GM20000 (cell line): ENCODE measurements at places on chromosomes 3 and 15.

- no peak for DNase-seq
These were observed 13.4 kb downstream of the MYL3 start for GRCh38 chr3:46849686-46850467.

DNA sequence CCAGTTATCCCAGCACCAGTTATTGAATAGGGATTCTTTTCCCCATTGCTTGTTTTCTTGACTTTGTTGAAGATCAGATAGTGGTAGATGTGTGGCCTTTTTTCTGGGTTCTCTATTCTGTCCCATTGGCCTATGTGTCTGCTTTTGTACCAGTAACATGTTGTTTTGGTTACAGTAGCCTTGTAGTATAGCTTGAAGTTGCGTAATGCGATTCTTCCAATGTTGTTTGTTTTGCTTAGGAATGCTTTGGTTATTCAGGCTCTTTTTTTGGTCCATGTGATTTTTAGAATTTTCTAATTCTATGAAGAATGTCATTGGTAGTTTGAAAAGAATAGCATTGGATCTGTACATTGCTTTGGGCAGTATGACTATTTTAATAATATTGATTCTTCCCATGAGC is 94.3 kb upstream of the CHMP2B start:
- DNase-seq, result no peak

- no peak for DNase-seq
These were observed 127.4 kb downstream of the B3GALNT1 start for GRCh38 chr3:160977773-160978172.

- DNase-seq, result no peak
These were observed 314.7 kb downstream of the LPP start for GRCh38 chr3:188468662-188469061.

- no peak for DNase-seq
These were observed 3.5 kb downstream of the PLA1A start for GRCh38 chr3:119601154-119601553.

GRCh38 chr3:153219146-153219545 is 57.1 kb downstream of the RAP2B start:
- DNase-seq, result no peak

GRCh38 chr3:25572336-25572735 is 92.4 kb downstream of the TOP2B start:
- DNase-seq, result no peak

- no peak for DNase-seq
These were observed 104.3 kb upstream of the FRMD4B start for GRCh38 chr3:69490235-69490634.

DNA sequence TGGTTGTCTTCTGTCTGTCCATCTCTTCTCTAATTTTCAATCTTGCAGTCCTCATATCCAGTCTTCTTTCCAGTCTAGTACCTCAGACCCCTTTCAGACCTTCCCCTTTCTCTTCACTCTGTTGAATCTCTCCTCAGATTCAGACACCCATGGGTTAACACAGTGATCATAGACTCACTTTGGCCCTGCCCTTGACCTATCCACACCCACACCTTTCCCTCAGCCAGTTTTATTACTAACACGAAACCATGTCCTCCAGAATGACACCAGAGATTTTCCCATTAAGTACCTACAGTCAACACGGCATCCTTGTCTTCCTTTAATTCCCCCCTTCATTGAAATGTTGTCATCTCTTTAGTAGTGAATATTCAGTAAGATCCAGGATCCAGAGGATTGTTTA is 74.5 kb upstream of the UBE2E2 start:
- no peak for DNase-seq

GRCh38 chr15:70250208-70251201 is 152.8 kb upstream of the TLE3 start:
- no peak for DNase-seq

- no peak for DNase-seq
These were observed 64.1 kb downstream of the BTD start for GRCh38 chr3:15665510-15666150.

- no peak for DNase-seq
These were observed 21.6 kb downstream of the SAMMSON start for GRCh38 chr3:70020906-70021660.

- no peak for DNase-seq
These were observed 36.3 kb upstream of the SNX4 start for GRCh38 chr3:125556314-125556713.

GRCh38 chr3:16801223-16801622 is 83.5 kb upstream of the PLCL2 start:
- DNase-seq, result no peak

GRCh38 chr15:77059786-77060361 is 11.0 kb downstream of the TSPAN3 start:
- no peak for DNase-seq

DNA sequence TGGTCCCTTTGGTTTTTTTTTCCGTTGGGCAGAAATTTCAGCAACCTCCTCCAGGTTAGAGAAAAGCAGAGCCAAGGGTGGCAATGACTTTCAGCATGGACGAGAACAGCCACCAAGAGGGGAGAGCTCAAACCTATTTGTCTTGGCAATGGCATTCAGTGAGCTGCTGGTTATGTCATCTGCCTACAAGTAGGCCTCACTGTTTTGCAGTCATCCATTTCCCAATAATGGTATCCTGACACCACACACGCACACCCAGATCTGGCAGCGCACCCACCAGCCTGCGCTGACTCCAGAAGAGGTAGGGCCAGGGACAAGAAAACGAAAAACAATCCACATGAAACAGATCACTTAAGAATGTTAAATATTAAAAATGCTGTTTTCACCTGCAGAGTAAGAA is 92.3 kb downstream of the MAGI1 start:
- DNase-seq, result no peak

DNA sequence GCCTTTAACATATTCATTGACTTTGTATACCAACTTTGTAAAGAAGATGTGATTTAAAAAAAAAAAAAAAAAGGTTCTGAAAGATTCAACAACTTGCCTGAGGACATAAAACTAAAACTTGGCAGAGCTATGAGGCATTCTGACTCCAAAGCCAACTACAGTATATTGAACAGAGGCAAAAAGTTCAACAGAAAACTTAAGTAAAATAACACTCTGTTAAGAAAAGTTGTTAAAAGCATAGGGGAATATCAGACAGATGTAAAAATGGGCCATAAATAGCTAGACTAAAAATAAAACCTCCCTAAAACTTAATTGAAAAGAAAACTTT is 23.4 kb downstream of the GOLIM4 start:
- no peak for DNase-seq

GRCh38 chr15:91224755-91225380 is 124.8 kb downstream of the SV2B start:
- DNase-seq, result peak; percentile 59

DNA sequence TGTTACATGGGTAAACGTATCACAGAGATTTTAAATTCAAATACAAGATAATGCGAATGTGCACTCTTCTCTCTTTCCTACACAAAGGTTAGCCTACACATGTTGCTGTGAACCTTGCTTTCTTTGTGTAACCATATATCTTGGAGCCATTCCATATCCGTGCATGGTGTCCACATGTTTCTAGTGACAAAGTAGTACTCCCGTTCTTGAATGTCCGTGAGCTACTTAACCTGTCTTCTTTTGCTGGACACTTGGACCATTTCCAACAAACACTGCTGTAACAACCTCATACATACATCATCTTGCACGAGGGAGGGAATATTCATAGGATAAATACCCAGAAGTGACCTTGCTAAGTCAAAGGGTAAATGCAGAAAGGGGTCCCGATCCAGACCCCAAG is 75.0 kb downstream of the STRIT1 start:
- DNase-seq, result no peak

DNA sequence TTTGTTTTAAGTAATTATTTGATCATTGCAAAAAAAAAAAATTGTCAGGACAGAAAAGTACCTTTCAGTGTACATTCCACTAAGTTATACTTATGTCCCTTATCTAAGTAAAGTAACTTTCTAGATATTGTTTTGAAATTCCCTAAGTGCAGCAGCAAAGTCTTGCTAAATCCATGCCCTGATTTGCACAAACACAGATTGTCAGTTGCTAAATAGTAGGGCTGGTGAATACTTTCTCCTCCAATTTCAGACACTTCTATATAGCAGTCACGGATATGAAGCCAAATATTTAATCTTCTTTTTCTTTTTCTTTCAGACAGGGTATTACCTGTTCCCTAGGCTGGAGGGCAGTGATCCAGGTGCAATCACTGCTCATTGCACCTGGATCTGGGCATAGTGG is 12.9 kb downstream of the LRRC2 start:
- DNase-seq, result no peak

DNA sequence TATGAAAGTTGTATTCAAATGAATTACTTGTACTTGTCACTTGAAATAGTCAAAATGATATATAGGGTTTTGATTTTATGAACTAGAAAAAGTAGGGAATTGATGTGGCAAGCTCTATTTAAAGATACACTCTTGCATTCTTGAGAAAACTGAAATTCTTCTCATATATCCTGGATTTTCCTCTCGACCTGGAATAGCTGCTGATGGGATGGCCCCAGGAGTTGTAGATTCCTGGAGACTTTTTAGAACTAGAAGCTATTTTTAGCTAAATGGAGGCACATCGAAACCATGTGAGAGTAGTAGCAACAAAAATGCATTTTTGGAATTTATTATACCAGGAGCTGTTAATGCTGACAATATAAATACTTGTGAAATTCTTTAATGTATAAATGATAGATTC is 125.9 kb downstream of the LEKR1 start:
- DNase-seq, result no peak

- DNase-seq, result no peak
These were observed 178.9 kb downstream of the KCNMB2 start for GRCh38 chr3:178714925-178715832.

- no peak for DNase-seq
These were observed 110.6 kb upstream of the MEF2A start for GRCh38 chr15:99454941-99455788.

- DNase-seq, result no peak
These were observed 70.2 kb upstream of the WNT7A start for GRCh38 chr3:13950042-13950441.

- no peak for DNase-seq
These were observed 809.2 kb downstream of the NAALADL2 start for GRCh38 chr3:175668300-175668699.

- DNase-seq, result no peak
These were observed 91.7 kb downstream of the FRMD4B start for GRCh38 chr3:69294014-69294766.

DNA sequence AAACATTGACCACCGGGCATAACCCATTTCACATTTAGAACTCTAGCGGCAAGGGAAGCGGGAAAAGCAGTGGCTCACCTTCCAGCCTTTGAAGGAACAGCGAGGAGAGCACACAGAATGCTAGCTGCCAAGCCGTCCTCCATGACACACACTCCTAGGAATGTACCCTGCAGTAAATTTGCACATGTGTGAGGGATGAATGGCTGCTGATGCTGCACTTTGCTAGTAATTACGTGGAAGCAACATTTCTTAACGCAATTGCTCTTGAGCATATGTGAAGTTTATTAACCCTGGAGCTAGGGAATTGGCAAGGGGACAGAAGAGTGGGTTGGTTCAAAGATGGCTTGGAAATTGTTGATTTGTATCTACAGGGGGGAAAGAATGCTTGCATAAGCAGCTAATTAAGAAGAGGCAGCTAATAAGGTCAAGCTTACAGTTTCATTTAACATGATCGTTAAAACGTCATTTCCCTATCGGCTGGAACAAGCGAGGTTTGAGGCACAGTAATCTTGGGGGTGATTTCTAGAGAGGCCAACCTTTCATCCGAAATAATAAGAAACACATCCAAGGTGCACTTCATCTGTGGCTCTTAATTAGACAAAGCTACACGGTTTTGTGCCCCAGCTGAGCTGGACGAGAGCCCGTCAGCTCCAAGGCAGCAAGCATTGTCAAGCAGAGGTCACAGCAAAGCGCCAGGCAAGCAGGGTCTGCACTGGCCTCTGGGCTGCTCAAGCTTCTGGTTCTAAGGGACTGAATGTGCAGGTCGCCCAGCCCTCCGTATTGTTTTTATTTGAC is 123.4 kb downstream of the CHSY1 start:
- DNase-seq, result no peak

DNA sequence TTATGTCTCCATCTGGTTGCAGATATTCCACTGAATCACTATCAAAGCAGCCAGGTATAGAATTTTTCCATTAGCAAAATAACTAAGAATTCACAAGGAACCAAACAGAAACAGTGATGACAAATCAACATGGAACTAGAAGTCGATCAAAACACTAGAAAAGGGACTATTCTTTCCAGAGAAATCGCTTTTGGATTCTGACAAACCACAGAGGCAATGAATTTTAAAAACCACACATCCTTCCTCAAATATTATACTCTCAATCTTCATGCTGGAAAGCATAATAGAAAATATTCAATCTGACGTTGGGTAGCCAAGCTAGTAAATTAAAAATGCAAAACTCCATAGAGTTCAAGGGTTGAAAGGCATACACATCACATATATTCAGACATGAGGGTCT is 93.2 kb upstream of the PPIB start:
- no peak for DNase-seq
